ENCODE measurements at places on chromosomes 4 and X.

GRCh38 chr4:61877266-61877665, 677.1 kb downstream of the ADGRL3 start:
- no peak for DNase-seq

DNA sequence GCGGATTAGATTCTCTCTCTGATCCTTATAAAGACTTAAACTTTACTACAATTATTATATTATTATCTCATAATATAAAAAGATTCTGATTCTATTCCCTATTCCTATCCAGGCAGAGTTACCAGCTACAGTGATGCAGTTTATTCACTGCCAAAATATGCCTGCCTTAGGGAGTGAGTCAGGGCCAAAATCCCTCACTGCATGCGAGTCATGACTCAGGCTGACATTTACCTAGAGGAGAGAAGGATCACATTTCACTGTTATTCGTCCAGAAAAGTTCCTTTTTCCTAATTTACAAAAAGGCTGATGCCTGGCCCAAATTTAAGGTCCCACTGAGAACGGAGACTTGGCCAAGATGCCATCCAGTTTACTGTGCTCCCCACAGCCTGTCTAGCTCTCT, 168.5 kb upstream of the LDB2 start:
- DNase-seq = peak; percentile 95

- DNase-seq = no peak
Observed at GRCh38 chr4:167171928-167172327, 62.4 kb downstream of the SPOCK3 start.

DNA sequence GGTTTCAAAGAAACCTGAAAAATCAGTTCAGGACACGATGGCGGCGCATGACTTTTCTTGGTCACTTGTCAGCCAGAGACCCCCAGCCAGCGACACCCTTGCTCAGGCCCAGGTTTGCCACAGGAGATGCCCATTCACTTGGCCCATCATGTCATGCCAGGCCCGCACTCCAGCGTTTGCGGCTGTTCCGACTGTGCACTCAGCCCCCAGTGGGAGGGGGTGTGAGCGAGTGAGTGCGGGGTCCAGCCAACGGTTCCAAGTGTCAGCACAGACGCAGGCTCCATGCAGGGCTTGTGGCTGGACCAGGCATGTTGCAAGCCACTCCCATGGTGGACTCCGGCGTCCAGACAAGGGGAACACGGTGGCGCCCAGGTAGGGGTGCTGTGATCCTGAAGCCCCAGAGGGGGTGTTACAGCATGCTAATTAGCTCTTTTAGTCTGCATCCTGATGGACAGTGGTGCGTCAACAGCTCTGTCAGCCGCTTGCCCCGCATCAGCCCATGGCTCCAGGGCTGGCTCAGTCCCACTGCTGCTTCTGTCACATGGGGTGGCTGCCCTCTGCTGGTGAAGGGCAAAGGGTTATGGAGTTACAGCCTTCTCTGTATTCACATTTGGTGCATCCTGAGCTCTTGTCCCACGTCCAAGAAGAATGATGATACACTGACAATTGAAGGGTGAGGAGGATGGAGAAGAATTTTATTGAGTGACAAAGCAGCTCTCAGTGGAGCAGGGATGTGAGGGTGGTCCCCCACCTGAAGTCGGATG, 3.7 kb upstream of the MAEA start:
- DNase-seq = peak; percentile 40

DNA sequence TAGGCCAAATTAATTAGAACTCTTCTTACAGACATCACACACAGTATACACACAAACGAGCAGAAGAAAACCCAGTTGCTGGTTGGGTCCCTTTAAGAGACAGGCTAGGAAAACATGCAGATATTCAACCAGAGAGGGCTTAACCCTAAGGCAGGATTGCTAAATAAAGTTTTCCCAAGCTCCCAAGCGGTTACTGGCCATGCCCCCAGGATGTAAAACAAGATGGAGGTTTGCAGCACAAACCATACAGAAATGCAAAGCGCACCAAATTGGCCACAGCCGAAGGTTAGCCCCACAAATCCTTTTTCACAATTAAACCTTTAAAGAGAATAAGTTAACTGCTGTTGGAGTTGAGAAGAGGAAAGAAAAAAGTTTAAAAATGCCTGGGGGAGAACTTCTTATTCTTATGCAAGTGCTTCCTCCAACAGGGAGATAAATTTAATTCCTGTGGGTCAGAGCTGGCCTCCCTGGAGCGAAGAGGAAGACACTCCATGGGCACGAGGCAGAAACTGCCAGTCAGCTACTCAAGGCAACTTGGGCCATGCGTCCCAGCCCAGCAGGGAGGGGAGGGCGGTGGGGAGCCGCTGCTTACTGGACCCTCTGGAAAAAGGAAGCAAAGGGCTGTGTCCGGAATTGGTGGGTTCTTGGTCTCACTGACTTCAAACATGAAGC, 167.6 kb upstream of the ARSJ start:
- no peak for DNase-seq
